ENCODE measurements at places on chromosomes 2 and 18.

GRCh38 chr2:127181851-127182250 is 38.2 kb downstream of the CYP27C1 start:
- DNase-seq = no peak

DNA sequence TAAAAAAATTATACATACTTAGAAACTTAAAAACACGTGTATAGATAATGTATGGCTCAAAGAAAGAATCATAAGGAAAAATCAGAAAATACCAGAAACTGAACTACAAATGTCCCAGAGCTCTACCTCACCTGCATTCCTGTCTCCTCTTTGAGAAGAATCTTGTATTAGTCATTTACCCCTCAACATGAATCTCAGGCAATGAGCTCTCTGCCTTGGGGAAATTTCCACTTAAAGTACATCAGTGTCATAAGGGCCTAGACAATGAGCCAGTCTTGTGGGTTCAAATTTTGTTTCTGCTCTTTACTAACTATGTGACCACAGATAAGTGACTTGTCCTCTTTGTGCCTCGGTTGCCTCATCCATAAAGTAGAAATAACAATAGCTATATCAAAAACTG is 40.1 kb downstream of the SCG2 start:
- DNase-seq = no peak

GRCh38 chr2:110946902-110947301 is 173.8 kb upstream of the BCL2L11 start:
- no peak for DNase-seq

DNA sequence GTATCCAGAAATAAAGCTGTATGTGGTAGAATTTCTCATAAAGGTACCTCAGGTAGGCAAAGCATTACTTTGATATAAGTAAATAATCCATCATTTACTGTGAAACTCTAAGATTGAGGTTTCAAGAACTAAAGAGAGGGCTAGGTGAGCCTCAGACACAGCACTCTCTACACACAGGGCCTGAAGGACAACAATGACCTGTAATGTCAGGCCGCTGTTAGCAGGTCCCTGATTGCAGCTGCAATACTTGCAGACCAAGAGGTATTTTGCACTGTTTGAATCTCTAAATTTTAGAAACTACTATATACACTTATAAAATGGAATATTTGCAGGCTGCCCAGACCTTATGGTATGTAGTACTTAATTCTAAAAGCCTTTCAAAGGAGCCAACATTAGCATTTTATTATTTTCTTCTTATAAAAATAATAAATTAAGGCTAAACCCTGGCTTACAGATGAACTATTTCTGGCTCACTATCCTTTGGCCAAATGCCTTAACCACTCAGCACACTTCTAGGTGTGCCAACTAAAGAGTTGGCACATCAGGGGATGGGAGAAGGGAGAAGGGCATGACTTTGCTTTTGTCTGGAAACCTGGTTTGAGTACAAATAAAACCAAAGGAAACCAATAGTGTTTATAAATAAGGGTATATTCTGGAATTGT is 66.7 kb upstream of the SLC39A10 start:
- no peak for DNase-seq

- DNase-seq = no peak
Observed at GRCh38 chr2:37847792-37848191, 77.3 kb upstream of the RMDN2 start.

DNA sequence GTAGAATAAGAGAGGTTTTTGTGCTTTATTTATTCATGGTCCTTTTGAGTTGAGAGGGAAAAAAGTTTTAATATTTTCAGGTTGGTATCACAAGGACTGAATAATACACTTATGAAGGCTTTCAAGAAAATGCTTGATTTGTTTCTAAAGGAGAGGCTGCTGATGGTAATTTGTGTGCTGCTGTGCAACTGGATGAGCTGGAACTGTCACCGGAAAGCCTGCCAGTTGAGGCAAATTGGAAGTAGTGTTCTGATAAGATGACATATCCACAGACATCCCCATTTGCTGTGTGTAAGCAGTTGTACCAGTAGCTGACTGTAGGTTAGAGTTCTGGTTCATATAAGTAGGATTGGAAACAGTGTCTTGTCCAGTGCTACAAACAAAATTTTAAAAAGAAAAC is 21.6 kb upstream of the CACNB4 start:
- no peak for DNase-seq

DNA sequence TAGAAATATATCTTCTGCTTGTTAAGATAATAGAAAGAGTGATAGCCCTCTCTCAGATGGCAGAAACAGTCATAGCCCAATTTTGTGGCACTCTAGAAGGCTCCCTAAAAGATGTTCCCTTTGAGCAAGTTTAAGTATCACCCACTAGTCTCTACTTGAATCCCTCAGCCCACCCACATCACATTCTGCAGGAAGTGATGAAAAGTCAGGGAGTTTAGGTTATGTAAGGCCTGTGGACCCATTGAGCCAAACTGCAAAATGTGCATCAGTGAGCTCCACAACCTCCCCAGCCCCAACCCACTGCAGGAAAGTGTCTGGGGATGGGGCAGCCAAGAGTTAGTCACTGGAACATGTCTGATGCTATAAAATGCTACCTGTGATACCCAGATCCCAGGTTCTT is 25.6 kb downstream of the ANKRD44 start:
- no peak for DNase-seq

Data from activated T-cell treated with anti-CD3 and anti-CD28 coated beads for 1 hour (primary cell).